Naive thymus-derived CD4-positive, alpha-beta T cell (primary cell): ENCODE measurements at places on chromosomes 13 and 19. TPM values are rescaled to one million over a fixed set of nuclear protein-coding genes. Genes with fewer than 3 reads are reported as not detected.

The LGI4 gene
- not detected for polyA plus RNA-seq

The FGF22 gene
- not detected for polyA plus RNA-seq

The RUBCNL gene
- polyA plus RNA-seq: 0.04 TPM

The ICAM4 gene
- 0.52 TPM for polyA plus RNA-seq

The LGALS14 gene
- 1.1 TPM for polyA plus RNA-seq

The NKG7 gene
- polyA plus RNA-seq: 8.9 TPM

The FXYD3 gene
- polyA plus RNA-seq: not detected

The ELSPBP1 gene
- not detected for polyA plus RNA-seq

The KCNRG gene
- 0.59 TPM for polyA plus RNA-seq

The TMIGD2 gene
- 99.4 TPM for polyA plus RNA-seq

The C1QTNF9B gene
- not detected for polyA plus RNA-seq

The PRODH2 gene
- not detected for polyA plus RNA-seq

The PLIN5 gene
- 0.34 TPM for polyA plus RNA-seq

The NCR1 gene
- not detected for polyA plus RNA-seq

The CYP2A7 gene
- polyA plus RNA-seq: not detected

The OR7A5 gene
- not detected for polyA plus RNA-seq

The TMEM221 gene
- polyA plus RNA-seq: not detected

The ARHGAP35 gene
- polyA plus RNA-seq: 4.8 TPM

The LRRC4B gene
- not detected for polyA plus RNA-seq

The COL5A3 gene
- not detected for polyA plus RNA-seq

The PRRG2 gene
- polyA plus RNA-seq: 0.30 TPM

The C3 gene
- not detected for polyA plus RNA-seq

The RELB gene
- 13.4 TPM for polyA plus RNA-seq

The FAM83E gene
- 0.66 TPM for polyA plus RNA-seq

The NLRP11 gene
- not detected for polyA plus RNA-seq

The VSTM1 gene
- polyA plus RNA-seq: not detected

The DNASE2 gene
- polyA plus RNA-seq: 52.9 TPM

The DKKL1 gene
- not detected for polyA plus RNA-seq

The ACP7 gene
- polyA plus RNA-seq: not detected

The HPN gene
- polyA plus RNA-seq: not detected
